ENCODE measurements at places on chromosomes 7 and 10. TPM values are rescaled to one million over a fixed set of nuclear protein-coding genes. Genes with fewer than 3 reads are reported as not detected.
A peak's percentile ranks its signal among the peaks of the same experiment; 100 is the strongest.

GRCh38 chr10:30671026-30671616 is 41.6 kb upstream of the LYZL2 start:
- DNase-seq: peak; percentile 93

Gene LRRD1
- 0.41 TPM for total RNA-seq

GRCh38 chr10:17214526-17214925 is 13.1 kb upstream of the TRDMT1 start:
- DNase-seq: peak; percentile 56

Gene VAX1
- not detected for total RNA-seq

DNA sequence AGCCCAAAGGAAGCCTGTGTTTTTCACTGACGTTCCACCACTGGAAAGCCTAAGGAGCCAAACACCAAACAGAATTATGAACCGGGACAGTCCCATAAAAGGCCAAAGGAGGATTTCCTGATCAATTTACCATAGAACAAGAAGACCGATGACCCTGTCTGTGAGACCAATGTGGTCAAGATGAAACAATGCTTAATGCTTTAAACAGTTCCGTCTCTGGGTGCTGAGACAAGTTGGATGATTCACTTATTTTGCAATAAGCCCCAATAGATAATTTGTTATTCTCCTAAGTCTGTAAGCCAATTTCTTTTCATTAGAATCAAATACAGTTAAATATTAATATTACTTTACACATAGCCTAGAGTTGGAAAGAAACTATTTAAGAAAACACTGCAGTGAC is 134.9 kb downstream of the MICU1 start:
- DNase-seq: peak; percentile 30

Gene LHFPL3
- not detected for total RNA-seq

DNA sequence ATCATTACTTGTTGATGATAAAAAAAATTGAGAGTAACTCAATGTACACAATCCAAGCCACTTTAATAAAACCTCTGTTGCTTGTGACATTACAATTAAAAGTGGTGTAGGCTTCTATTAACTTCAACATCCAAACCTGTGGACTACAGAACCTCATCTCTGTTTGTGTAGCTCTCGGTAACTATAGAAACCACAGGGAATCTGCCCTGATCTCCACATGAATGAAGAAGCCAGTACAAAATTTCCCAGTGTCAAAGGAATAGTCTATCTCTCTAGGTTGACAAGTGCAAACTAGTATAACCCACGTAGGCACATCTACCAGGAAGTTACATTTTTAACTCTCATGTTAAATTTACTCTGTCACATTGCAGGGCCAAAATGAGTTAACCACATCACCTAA is 204.3 kb downstream of the CHCHD3 start:
- no peak for DNase-seq

Gene GPR15LG
- not detected for total RNA-seq

DNA sequence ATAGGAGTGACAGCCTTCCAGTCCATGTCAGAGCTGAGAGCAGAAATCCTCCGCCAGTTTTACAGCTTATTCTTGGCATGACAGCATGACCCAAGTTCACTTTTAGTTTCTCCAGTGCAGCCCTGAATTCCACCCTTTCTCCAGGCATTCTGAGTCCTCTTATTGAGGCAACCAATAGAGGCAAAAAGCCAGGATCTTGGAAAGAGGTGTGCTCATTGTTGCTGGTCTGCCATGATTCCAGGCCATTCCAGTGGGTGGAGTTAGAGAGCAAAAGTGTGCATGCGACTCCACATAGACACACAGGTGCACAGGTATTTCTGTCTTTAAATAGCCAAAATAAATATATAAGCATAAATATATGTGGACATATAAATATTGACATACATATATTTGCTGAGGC is 224.7 kb upstream of the ADARB2 start:
- DNase-seq: no peak

Measured in fibroblast of the aortic adventitia (primary cell).